ENCODE measurements at places on chromosomes 5 and 9.
A peak's percentile ranks its signal among the peaks of the same experiment; 100 is the strongest.

DNA sequence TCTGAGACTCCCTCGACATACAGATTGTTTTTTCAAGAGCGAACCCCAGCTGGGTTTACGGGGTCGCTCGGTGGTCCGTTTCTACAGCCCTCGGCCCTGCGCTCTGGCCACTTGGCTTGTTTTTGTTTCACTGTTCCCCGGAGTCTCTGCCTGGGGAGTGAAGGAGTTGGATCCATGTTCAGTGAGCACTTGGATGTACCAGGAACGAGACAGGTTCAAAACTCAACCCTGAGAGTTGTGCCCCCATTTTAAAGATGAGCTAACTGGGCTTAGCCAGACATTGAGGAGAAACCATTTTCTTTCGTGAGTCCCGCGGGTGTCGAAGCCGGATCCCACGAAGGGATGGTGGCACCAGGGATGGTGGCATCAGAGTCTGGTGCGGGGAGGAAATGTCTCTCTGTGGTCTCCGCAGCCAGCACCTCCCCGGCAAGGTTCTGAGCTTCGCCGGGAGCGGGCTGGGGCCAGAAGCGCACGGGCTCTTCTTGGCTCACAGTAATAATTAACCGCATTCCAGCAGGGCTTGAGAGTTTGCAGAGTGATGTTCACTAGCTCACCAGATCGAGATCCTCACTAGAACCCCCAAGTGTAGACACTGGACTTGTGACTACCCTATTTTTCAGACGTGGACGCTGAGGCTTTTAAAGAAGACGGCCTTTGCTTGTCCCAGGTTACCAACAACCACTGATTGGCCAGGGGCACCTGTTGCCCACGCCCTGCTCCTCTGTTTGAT lies 1.0 kb downstream of the MSX2 start:
- DNase-seq: no peak

DNA sequence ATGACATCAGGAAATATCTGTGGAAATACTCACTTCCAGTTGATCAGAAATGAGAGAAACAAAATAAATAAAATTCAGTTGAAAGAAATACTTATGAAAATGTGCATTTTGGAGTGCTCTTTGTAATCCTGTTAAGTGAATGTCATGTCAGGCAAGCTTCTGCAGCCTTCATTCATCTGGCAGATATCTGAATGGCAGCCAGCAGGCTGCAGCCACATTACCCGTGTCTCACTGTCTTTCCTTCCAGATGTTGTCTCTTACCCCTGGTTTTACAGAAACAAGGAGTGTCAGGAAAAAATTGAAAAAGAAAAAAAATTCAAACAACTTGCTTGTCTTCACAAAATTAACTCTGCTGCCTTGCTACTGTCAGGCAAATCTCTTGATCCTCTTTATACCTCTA lies 445.0 kb upstream of the RIOK2 start:
- DNase-seq: no peak

- DNase-seq: no peak
Measured at GRCh38 chr9:70101265-70101664, 57.6 kb downstream of the MAMDC2 start.

GRCh38 chr5:60340965-60341471 lies 358.9 kb downstream of the DEPDC1B start:
- DNase-seq: no peak

DNA sequence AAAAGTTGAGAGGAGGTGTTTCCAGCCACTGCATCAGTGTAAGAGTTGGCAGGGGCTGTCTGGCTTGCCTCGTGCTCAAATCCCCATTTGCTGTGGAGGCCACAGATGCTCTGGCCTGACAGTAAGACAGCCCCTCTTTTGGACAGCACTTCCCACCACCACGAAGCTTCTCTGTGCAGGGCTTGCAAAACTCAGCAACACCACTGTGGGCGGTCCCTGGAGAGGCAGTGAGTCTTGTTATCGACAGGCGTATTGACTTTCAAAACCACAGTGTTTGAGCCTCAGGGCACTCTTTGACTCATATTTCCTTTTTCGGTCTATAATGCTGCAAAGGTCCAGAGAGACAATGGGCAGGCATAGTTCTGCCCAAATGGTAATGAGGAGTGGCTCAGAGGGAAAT lies 539.5 kb downstream of the EBF1 start:
- peak; percentile 12 for DNase-seq

DNA sequence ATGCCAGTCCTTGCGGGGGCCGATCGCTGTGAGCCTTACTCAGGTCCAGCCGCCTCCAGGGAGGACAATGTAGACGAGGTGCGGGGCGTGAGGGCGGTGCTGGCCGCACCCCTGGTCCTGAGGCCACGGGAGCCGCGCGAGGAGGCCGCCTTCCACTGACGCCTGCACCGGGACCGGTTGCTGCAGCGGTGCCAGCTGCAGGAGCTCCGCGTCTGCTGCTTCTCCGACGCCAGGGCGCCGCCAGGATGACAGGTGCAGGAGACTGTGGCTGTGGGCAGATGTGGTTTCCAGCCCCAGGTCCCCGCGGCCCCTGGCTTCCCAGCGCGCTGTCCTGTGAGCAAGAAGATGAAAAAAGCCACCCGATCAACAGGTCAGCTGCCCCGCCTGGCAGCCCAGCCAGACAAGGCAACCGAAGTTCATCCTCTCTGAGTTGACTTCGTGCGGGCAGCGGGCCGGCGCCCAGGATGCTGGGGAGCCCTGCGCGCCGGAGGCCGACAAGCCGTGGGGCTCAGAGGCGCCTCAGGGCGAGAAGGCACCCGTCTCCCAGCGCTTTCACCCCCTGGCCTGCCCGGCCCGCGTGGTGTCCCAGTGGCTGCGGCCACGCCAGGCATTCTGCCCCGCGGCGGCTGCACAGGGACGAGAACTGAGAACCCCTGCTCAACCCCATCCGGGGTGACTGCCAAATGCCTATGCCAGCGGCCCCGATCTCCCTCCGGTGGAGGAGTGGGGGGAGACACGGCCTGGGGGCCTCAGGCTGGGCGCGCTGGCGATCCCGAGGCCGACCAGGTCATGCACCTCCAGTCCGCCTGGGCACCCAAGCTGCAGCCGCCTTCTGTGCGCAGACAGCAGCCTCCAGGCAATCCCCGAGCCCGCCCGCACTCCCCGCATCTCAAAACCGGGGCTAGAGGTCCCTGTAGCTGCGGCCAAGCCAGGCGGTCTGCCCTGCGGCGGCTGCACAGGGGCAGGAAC lies 43.4 kb upstream of the BICD2 start:
- no peak for DNase-seq

DNA sequence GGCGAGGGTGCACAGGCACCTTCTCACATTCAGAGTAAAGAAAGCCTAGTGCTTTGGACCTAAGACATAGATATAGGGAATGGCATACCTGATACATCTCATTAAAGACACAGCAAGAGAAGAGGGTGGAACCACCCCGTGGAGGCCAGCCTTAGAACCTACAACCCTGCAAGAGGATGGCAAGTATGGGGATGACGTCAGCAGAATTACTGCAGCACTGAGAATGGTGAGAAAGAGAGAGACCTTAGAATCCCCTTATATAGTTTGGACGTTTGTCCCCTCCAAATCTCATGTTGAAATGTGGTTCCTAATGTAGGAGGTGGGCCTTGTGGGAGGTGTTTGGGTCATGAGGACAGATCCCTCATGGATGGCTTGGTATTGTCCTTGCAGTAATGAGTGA lies 28.2 kb upstream of the ADCY2 start:
- no peak for DNase-seq

DNA sequence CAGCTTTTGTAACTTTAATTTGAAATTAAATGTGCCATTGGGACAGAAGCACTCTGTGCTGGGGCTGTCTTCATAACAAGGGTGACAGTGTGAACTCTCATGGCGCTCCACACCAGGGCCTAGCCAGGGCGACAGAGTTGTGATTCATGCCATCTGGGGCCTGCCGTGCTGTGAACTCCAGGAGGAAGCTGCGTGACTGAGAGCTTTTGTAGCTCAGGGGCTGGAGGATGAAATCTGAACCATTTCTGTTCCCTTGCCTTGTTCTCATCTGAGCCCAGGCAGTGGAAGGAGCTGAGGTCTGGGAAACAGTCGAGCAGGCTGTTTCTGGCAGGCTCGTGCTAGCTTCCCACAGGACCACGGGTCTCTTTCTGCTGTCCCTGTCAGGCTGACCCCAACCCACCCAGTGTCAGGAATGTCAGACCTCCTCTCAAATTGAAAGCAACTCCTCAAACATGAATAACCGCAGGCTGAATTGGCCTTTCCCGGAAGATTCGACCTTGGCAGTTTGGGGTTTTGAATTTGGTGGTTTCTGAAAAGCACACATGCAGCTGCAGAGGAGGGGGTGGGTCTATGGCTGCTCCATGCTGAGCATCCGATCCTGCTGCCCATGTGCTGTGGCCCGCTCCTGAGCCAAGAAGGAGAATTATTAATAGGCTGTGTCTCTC lies 69.2 kb upstream of the RPS23 start:
- DNase-seq: no peak

- peak; percentile 17 for DNase-seq
Measured at GRCh38 chr9:112819635-112820496, 69.3 kb downstream of the SNX30 start.

GRCh38 chr5:150079909-150080461 lies 6.4 kb downstream of the CSF1R start:
- no peak for DNase-seq

DNA sequence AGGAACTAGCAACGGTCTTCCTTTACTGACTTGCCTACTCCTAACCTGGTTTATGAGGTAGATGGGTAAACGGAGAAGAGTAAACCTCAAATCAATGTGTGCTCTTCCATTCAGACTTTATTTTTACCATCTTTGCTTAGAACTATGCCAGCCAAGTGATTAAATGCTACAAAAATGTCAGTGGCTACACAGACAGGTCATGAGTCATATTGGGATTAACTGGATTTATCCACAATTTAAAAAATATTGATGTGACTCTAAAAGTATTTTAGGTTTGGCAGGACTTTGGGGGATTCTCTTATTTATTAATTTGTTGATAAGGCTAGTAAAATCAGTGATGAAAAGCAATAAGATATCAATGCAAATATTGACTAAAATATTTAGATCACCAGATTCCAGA lies 275.0 kb downstream of the PLK2 start:
- no peak for DNase-seq

DNA sequence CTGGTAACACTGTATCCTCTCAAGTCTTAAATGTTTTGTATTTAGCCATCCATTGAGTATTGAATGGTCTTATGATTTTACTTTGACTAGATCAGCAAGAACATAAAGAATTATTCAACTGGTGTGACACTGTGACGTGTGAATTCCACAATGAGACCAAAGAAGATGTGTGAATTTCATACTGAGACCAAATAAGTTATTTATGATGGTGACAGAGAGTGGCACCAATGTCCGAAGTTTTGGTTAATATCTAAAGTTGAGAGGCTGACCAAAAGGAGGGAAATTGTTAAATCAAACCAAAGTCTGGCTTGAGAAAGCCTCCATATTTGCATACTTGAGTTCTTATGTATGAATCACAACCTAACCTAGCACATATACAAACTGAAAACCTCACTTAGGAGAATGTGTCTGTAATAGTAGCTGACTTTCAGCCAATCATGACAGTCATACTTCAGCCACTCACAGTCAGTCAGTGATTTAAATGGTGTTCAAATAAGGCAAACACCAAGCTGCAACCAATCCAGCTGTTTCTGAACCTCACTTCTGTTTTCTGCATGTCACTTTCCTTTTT lies 31.5 kb upstream of the FAM170A start:
- DNase-seq: no peak

DNA sequence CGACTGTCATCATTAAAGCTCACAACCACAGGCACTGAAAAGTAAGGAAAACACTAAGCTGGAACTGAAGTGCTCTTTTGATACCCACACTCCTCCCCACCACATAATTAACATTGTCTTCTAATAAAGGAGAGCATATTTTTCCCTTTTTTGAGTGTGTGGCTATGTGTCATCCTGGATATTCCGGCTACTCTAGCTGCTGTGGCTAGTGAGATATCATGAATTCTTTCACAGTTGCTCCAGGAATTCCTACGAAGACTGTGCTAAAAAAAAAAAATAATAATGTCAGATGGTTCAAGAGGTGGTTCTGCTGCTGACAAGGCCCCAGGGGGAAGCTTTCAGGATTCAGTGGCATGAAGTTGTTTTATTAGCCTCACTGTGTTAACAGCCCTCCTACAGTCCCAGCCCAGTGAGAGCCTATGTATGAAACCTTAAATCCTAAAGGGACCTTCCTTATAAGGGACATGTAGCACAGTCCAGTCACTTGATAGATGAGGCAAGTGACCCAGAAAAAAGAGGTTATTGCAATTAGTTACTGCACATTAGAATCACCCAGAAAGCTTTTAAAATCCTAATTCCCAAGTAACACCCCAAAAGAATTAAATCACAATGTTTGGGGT lies 46.6 kb downstream of the TMEM252 start:
- no peak for DNase-seq

DNA sequence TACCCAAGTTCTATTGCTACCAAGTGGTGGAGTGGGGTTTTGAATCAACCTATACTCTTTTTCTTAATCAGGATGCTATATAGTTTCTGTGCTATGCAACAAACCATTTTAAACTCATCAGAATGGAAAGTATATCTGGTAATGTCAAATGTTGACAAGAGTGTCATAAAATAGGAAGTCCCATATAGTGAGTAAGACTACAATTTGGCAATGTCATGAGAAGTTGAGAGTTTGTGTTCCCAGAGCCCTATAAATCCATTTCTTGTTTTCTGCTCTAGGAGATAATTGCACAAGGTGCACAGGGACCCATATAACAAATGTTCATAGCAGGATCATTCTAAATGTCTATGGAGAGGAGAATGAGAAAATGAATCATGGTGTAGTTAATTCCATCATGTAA lies 109.8 kb upstream of the TXNDC8 start:
- no peak for DNase-seq

DNA sequence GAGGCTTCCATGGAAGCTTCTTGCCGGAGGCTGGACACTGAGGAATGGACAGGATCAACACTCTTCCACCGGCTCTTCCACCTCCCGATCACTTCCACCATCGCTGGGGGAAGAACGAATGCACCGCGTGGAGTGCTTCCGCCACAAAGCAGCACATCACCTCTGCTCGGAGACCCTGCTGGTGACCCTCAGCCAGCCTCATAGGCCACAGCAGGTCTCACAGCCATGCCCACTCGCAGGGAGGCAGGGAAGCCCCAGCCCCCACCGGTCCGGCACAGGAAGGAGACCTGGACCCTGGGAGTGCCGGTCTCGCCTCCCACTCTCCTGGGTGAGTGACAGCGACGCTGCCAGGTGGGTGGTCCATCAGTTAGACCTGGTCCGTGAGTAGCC lies 4.7 kb downstream of the MRPL36 start:
- DNase-seq: no peak

GRCh38 chr9:132042324-132042723 lies 37.3 kb downstream of the MED27 start:
- no peak for DNase-seq

DNA sequence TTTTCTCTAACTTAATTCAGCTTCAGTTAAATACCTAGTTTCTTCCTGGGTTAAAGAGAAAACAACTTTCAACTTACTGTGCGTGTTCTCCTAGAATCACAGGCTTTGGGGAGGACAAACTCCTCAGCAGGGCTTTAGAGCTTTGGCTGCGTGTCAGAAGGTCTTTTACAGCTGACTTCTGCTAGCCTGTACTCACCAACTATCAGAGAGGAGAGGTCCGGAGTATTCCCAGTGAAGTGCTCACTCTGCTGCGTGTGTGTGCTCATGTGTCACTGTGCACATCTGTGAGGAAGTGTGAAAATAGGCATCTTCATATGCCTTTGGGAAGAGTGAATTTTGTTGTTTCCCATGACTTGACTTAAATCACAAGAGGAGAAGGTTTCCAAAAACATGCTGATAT lies 423.2 kb upstream of the SGCD start:
- no peak for DNase-seq

GRCh38 chr9:18793122-18793521 lies 239.9 kb downstream of the SAXO1 start:
- DNase-seq: no peak
